ENCODE measurements at places on chromosomes 2 and 18. TPM values are rescaled to one million over a fixed set of nuclear protein-coding genes. Genes with fewer than 3 reads are reported as not detected.

Gene SCYGR8
- not detected for polyA plus RNA-seq

Gene IL1R1
- polyA plus RNA-seq = 32.5 TPM

Gene MYCN
- polyA plus RNA-seq = not detected

Gene TWIST2
- 8.7 TPM for polyA plus RNA-seq

Gene GALNT3
- polyA plus RNA-seq = not detected

Gene CCDC178
- not detected for polyA plus RNA-seq

Gene GALR1
- not detected for polyA plus RNA-seq

Gene POTEI
- polyA plus RNA-seq = not detected

Gene SERPINB4
- not detected for polyA plus RNA-seq

Gene DTNA
- polyA plus RNA-seq = 0.12 TPM

Gene ASNSD1
- polyA plus RNA-seq = 47.9 TPM

Gene CXCR4
- 0.12 TPM for polyA plus RNA-seq

Gene ZSWIM2
- not detected for polyA plus RNA-seq

Gene SLC9A2
- polyA plus RNA-seq = 3.0 TPM

Gene LANCL1
- 30.1 TPM for polyA plus RNA-seq

Gene TLX2
- polyA plus RNA-seq = 0.58 TPM

Gene MTLN
- polyA plus RNA-seq = 107 TPM

Gene PTCD3
- polyA plus RNA-seq = 200 TPM

Gene KCNS3
- polyA plus RNA-seq = 0.98 TPM

Gene RAD51AP2
- not detected for polyA plus RNA-seq

Gene KIAA2012
- polyA plus RNA-seq = 0.05 TPM

Gene HAAO
- not detected for polyA plus RNA-seq

Gene CENPO
- polyA plus RNA-seq = 49.6 TPM

Gene DSG4
- not detected for polyA plus RNA-seq

Gene MEP1B
- not detected for polyA plus RNA-seq

Gene SAG
- not detected for polyA plus RNA-seq

Gene CD207
- polyA plus RNA-seq = 0.04 TPM
